ENCODE measurements at places on chromosomes 11 and 22.

DNA sequence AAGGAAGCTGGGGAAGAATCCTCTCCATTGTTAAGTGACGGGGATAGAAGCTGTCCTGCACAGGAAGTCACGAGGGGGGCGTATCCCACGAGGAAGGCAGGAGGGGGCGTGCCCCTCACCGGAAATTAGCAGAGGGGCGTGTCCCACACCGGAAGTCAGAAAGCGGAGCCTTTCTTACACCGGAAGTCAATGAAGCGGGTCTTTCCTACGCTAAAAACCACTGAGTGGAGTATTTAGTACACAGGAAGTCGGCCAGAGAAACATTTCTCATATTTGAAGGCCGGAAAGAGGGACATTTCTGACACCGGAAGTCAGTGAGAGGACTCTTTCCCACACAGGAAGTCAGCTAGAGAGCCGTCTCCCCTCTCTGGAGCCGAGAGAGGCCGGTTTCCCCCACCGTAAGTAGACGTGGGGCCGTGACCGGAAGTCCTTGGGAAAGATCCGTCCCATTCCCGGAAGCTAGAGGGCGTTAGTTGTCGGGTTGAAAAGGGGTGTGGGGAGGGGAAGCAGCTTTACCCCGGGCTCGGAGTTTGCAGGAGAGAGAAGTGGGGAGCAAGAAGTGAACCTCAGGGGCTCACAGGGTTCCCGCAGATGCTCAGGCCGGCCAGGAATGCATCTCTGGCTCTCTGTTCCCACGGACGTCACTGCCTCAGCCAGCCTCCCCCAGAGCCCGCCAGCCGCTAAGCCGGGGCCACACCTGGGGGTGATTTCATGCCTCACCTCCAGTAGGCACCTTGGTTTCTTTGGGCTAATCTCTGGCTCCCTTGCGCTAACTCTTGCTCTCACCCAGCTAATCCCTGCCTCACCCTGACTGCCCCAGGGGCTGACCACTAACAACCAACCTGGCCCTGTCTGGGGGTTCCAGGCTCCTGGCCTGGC lies 15.4 kb downstream of the MIAT start:
- peak; percentile 95 for DNase-seq

- no peak for DNase-seq
These were observed 6.8 kb upstream of the IL17REL start for GRCh38 chr22:50019316-50019715.

DNA sequence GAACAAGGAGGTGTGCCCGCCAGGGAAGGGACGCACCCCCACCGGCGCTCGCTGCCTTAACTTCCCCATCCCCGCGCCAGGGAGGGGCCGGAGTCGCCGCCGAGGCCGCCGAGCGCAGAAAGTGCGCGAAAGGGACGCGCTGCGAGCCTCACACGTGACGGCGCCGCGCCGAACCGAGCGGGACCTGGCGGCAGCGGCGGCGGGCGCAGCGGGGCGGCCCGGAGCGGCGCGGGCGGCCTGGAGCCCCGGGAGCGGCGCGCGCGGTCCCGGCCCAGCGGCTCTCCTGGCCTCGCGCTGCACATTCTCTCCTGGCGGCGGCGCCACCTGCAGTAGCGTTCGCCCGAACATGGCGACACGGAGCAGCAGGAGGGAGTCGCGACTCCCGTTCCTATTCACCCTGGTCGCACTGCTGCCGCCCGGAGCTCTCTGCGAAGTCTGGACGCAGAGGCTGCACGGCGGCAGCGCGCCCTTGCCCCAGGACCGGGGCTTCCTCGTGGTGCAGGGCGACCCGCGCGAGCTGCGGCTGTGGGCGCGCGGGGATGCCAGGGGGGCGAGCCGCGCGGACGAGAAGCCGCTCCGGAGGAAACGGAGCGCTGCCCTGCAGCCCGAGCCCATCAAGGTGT lies at the start of gene SORL1:
Gene SORL1 (plus strand): TSS at position 329 of the 623 bp plus-strand sequence. CDS start 18 bp downstream, at position 347.
- peak; percentile 85 for DNase-seq

GRCh38 chr22:44444341-44445306 lies 53.4 kb downstream of the RTL6 start:
- peak; percentile 18 for DNase-seq

DNA sequence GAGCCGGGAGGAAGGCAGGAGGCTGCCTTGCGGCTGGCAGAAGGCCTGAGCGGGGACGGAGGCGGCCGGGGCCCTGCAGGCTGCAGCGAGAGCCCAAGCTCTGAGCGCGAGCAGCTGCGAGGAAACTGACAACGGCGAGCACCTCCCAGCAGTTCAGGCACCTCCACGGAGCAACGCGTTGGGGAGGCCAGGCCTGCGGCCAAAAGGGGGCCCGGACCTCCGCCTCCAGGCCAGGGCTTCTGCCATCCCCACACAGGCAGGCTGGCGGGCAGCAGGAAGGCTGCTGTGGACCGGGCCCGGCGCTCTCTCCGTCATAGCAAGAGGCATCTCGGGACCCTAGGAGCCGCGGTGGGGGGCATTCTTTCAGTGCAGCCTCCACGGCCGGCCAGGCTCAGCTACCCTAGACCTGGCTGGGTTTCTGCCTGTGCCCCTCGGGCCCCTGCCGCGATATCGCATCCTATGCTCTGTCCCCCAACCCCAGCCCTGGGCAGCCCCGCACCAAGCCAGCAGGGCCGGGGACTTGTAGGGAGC lies 22.9 kb upstream of the SLC22A12 start:
- DNase-seq = no peak

- DNase-seq = peak; percentile 83
These were observed 710 bp downstream of the DERL3 start for GRCh38 chr22:23837911-23838680.

GRCh38 chr11:64246871-64247728 lies at the start of gene PPP1R14B:
TSS of gene PPP1R14B (minus strand) at chr11:64246943. CDS start at chr11:64246673, 270 bp downstream.
- peak; percentile 93 for DNase-seq

GRCh38 chr11:71252269-71252769 lies at the start of gene SHANK2:
TSS of gene SHANK2 (minus strand) at chr11:71252577. CDS start at chr11:71147326, 105,251 bp downstream.
- DNase-seq = no peak

GRCh38 chr22:46764140-46764680 lies 1.8 kb downstream of the TBC1D22A start:
- no peak for DNase-seq

DNA sequence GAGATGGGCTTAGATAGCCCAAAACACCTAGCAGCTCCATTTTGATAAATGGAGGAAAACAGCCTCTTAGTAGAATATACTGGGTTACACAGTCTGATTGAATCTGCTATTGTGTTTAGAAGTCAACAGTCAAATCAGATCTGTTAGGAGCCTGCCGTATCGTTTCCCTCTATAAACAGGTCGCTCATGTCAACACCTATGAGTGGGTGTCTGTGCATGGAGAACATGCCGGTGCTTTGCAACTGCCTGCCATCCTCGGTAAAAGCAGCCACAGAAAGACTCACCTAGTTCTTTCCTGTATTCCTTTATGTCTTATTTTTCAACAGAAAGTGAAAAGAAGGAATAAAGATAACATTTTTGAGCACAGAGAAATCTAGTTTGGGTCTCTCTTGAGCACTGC lies 99.4 kb downstream of the ETS1 start:
- DNase-seq = peak; percentile 32

DNA sequence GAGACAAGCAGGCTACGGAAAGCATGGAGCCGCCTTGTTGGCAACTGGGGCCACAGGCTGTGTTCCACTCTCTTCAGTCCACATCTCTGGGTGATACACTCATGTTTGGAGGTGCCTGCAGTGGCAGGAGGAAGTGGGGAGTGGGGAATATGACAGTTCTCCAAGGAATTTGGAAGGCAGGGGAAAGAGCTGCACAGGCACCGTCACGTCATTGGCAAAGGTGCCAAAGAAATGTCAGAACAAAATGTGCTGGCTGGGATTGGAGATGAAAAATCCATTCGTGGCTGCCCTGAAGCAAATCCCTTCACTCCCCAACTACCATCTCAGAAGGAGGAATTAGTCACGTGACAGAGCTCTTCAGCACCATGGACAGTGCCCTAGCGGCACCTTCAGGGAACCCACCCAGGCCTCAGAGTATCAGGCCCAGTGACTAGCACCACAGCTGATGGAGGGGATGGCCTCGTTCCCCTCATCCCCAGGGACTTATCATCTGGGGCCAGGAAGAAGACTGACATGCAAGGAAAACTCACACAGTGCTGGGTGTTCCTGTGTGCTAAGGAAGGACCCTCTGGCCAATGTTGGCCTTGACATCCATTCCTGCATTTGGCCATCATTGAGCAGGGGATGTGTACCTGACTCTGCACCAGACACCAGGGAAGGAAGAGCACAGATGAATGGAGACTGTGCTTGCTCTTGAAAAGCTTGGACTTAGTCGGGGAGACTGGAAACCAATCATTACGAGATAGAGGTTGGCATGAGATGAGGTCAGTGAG lies 48.5 kb upstream of the PRDM11 start:
- peak; percentile 80 for DNase-seq

- no peak for DNase-seq
These were observed 73.0 kb downstream of the TENM4 start for GRCh38 chr11:79367844-79368243.

GRCh38 chr22:27311698-27312550 lies 489.6 kb downstream of the MN1 start:
- no peak for DNase-seq

GRCh38 chr22:45845076-45845487 lies 131.9 kb downstream of the WNT7B start:
- DNase-seq = no peak

- no peak for DNase-seq
These were observed 22.6 kb downstream of the BCR start for GRCh38 chr22:23202812-23203451.

GRCh38 chr11:46760429-46761128 lies 41.6 kb downstream of the F2 start:
- no peak for DNase-seq

- DNase-seq = no peak
These were observed 22.7 kb upstream of the CCND1 start for GRCh38 chr11:69618237-69618636.

DNA sequence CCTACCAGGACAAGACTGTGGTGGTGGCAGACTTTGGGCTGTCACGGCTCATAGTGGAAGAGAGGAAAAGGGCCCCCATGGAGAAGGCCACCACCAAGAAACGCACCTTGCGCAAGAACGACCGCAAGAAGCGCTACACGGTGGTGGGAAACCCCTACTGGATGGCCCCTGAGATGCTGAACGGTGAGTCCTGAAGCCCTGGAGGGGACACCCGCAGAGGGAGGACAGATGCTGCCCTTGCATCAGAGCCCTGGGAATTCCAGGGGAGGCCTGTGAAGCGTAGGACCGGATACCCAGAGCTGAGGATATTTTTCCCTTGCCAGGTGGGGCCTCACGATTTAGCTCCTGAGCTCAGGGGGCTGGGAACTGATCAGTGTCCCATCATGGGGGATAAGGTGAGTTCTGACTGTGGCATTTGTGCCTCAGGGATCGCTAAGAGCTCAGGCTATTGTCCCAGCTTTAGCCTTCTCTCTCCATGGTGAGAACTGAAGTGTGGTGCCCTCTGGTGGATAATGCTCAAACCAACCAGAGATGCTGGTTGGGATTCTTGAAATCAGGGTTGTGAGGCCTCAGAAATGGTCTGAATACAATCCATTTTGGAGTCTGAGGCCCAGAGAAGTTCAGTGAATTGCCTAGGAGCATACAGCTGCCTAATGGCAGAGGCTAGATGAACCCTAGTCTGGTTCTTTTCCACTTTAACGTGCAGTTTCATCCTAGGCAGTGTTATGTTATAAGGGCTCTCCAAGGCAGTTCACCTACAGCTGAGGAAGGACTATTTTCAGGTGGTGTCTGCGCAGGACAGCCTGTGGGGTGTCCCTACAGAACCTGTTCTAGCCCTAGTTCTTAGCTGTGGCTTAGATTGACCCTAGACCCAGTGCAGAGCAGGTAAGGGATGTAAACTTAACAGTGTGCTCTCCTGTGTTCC lies 19.5 kb downstream of the PIK3IP1 start:
- DNase-seq = peak; percentile 68

GRCh38 chr11:127640561-127641451 lies 640.2 kb upstream of the KIRREL3 start:
- DNase-seq = no peak

DNA sequence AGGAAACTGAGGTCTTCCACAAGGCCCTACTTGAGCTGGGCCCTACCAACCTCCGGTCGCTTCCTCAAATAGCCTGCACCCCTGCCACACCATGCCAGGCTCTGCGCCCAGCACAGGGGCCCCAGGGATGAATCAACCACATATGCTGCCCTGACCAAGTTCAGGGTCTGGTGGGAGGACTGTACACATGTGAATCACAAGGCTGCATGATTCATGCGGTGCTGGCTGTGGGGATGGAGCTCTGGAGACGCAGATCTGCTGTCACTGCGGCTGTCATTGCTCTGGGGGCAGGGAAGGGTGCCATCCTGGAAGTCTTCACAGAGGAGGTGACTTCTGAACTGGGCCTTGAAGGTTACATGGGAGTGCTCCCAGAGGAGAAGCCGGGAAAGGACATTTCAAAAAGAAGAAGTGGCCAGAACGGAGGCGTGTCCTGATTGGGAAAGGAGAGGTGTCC lies 21.5 kb downstream of the CYTH4 start:
- peak; percentile 94 for DNase-seq

DNA sequence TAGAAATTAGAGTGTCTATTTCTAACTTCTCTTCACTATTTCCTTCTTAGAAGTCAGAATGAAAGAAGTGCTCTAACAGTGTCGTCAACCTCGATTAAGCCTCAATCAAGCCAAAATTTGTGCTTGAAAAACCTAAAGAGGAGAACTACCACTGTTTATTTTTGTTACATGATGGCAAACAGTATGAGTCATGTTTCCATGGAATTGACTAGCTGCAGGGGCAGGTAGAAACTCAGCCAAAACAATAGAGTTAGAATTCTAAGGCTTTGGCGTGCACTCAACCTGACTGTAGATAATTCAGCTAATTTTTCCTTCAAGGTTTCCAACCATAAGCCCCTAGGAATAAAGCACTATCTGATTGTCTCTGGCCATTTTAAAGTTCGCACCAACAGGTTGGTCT lies 415.9 kb downstream of the ETS1 start:
- DNase-seq = no peak

- DNase-seq = no peak
These were observed 21.4 kb upstream of the PACSIN2 start for GRCh38 chr22:43036282-43036829.

DNA sequence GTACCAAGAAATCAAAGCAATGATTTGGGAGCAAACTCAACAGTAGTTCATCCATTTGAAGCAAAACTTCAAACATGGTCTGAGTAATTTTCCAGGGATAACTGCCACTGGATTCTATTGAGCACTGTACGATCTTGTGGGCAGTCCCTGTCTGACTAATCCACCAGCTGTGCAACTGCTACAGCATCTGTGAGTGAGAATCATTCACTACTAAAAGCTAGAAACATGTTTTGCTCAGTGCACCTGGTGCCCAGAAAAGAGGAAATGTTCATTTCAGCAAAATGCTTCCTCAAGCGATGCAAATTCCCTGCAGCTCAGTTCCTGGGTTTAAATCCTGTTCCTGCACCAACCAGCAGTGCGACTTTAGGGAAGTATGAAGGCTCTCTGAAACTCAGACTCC lies 1077.9 kb downstream of the DLG2 start:
- DNase-seq = no peak

GRCh38 chr11:120326228-120326627 lies 1.1 kb downstream of the TLCD5 start:
- no peak for DNase-seq

GRCh38 chr11:288478-289397 lies at the start of gene PGGHG:
TSS of gene PGGHG (plus strand) at chr11:289126. CDS start at chr11:289817, 691 bp downstream.
- DNase-seq = peak; percentile 73

- DNase-seq = no peak
These were observed 14.8 kb downstream of the IGLL5 start for GRCh38 chr22:22902247-22903001.

- DNase-seq = peak; percentile 48
These were observed 2.0 kb downstream of the GTF2H1 start for GRCh38 chr11:18324381-18324780.

- DNase-seq = peak; percentile 29
These were observed 23.8 kb upstream of the IGSF22 start for GRCh38 chr11:18749681-18750319.

Measured in NB4 (cell line).